ENCODE measurements at places on chromosomes 1 and 21. TPM values are rescaled to one million over a fixed set of nuclear protein-coding genes. Genes with fewer than 3 reads are reported as not detected.

The TDRD10 gene
- not detected for total RNA-seq

The HTR6 gene
- not detected for total RNA-seq

The TSPAN1 gene
- total RNA-seq, result not detected

The PEA15 gene
- 168 TPM for total RNA-seq

The NECTIN4 gene
- 1.8 TPM for total RNA-seq

The CFAP45 gene
- 0.55 TPM for total RNA-seq

The DYNLT5 gene
- 0.30 TPM for total RNA-seq

The ZFP69B gene
- 8.2 TPM for total RNA-seq

The SYPL2 gene
- not detected for total RNA-seq

The LCE2A gene
- total RNA-seq, result not detected

The SYT11 gene
- 46.9 TPM for total RNA-seq

The LCE1D gene
- total RNA-seq, result not detected

The MYBPH gene
- total RNA-seq, result 0.30 TPM

The UBE2U gene
- total RNA-seq, result not detected

The PADI2 gene
- total RNA-seq, result not detected

The LIPI gene
- not detected for total RNA-seq

The PROK1 gene
- total RNA-seq, result not detected

The GCSAML gene
- total RNA-seq, result not detected

The LCE1C gene
- not detected for total RNA-seq

The KLF17 gene
- total RNA-seq, result 0.05 TPM

The CORT gene
- total RNA-seq, result not detected

The B3GALNT2 gene
- 53.2 TPM for total RNA-seq

The DMRTA2 gene
- total RNA-seq, result 0.05 TPM

The GABPB2 gene
- total RNA-seq, result 10.1 TPM

The ATP1A2 gene
- total RNA-seq, result not detected

The IL22RA1 gene
- not detected for total RNA-seq

The CSF3R gene
- total RNA-seq, result not detected

The SH2D1B gene
- not detected for total RNA-seq

The ZNF672 gene
- 16.3 TPM for total RNA-seq

The GFI1 gene
- total RNA-seq, result under 0.01 TPM

The CACNA1S gene
- total RNA-seq, result not detected

The MANEAL gene
- 0.30 TPM for total RNA-seq

The OR2T27 gene
- not detected for total RNA-seq

The CELA2B gene
- not detected for total RNA-seq

The RAB3B gene
- total RNA-seq, result 31.8 TPM

The AMPD1 gene
- total RNA-seq, result not detected

The BTBD19 gene
- 17.0 TPM for total RNA-seq

The FAM72D gene
- 1.4 TPM for total RNA-seq

The KIF14 gene
- total RNA-seq, result 8.8 TPM

The PGBD5 gene
- total RNA-seq, result not detected

The C1QC gene
- not detected for total RNA-seq

The SLAMF9 gene
- 0.09 TPM for total RNA-seq

The NENF gene
- 20.9 TPM for total RNA-seq

The SAMD11 gene
- total RNA-seq, result 25.2 TPM

The MEGF6 gene
- total RNA-seq, result 11.0 TPM

The PTCH2 gene
- 0.05 TPM for total RNA-seq

The NAXE gene
- total RNA-seq, result 51.7 TPM

The IL6R gene
- 1.1 TPM for total RNA-seq

The LIN9 gene
- 1.8 TPM for total RNA-seq

The ARPC5 gene
- 236 TPM for total RNA-seq

The DENND2C gene
- total RNA-seq, result 2.2 TPM

The DISP1 gene
- 6.8 TPM for total RNA-seq

The CCDC181 gene
- 0.59 TPM for total RNA-seq

The CA14 gene
- not detected for total RNA-seq

The CXADR gene
- 2.0 TPM for total RNA-seq

The PCBP3 gene
- 0.05 TPM for total RNA-seq

The RPAP2 gene
- total RNA-seq, result 8.3 TPM

The CEP104 gene
- 22.3 TPM for total RNA-seq
